ENCODE measurements at places on chromosomes 2 and 18. TPM values are rescaled to one million over a fixed set of nuclear protein-coding genes. Genes with fewer than 3 reads are reported as not detected.

The HOXD4 gene
- polyA plus RNA-seq, result 8.3 TPM

The ANKRD53 gene
- polyA plus RNA-seq, result 3.3 TPM

The ZNF892 gene
- polyA plus RNA-seq, result 0.63 TPM

The IL1B gene
- polyA plus RNA-seq, result 2.7 TPM

The ACMSD gene
- polyA plus RNA-seq, result not detected

The PPIL3 gene
- 38.4 TPM for polyA plus RNA-seq

The C2orf66 gene
- polyA plus RNA-seq, result 0.07 TPM

The OTOS gene
- not detected for polyA plus RNA-seq

The CTAGE1 gene
- polyA plus RNA-seq, result not detected
